ENCODE measurements at places on chromosomes 1 and 21. TPM values are rescaled to one million over a fixed set of nuclear protein-coding genes. Genes with fewer than 3 reads are reported as not detected.

The PTPRF gene
- 109 TPM for total RNA-seq

DNA sequence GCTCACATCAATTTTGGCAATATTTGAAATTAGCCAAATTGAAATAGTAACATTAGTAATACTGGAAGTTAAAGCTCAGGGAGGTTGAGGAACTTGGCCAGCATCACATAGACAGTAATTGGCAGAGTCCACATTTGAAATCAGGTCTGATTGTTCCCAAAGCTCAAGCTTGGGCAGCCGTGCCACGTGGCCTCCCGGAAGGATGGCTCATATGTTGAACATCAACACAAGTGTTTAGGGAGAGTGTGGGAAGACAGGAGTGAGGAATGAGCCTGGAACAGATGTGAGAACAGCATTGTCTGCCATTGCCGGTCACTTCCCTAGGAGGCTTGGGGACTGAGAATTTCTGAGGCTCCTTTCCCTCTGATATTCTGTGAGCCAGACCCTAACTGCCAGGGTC, 40.2 kb upstream of the RBM15 start:
- DNase-seq, result no peak

The RBP7 gene
- 49.8 TPM for total RNA-seq

DNA sequence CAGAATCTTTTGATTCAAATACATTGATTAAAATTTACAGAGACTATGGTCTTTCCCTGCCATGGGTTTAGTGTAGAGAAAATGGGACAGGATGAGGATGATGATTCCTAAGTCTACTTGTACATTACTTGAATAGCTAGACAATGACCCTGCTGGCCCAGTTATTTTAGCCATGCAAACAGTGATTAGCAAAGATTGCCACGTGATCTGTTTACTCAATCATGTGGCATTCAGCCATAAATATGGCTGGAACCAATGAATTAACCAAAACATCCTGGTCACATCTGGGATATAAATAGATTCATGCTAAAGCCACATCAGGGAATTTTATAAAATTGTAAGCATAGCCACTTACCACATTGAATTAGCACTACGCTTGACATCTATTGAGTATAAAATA, 167.3 kb downstream of the PBX1 start:
- no peak for DNase-seq

- DNase-seq, result peak; percentile 89
These were observed 9.1 kb downstream of the ITGB2 start for GRCh38 chr21:44911384-44912157.

GRCh38 chr1:183993132-183993531, 44.4 kb downstream of the COLGALT2 start:
- no peak for DNase-seq

DNA sequence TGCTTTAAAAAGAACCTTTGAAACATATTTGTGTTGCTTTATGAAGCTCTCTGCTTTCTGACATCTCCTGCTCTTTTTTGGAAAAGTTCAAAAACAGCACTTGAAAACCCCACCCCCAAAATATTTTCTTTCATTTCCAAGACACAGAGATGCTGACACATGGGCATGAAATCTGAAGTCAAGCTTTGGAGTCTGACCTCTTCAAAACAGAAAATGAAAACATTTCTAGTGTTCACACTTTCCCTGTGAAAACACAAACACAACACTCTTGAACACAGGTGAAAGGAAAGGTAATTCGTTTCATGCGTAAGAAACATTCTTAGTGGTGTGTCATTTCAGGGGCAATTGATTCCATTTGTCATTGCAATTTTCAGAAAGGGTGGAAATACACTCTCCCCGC, 10.8 kb downstream of the NGF start:
- no peak for DNase-seq

- DNase-seq, result no peak
These were observed 37.4 kb downstream of the DENND1B start for GRCh38 chr1:197737916-197738315.

The PEX11B gene
- total RNA-seq, result 40.1 TPM

DNA sequence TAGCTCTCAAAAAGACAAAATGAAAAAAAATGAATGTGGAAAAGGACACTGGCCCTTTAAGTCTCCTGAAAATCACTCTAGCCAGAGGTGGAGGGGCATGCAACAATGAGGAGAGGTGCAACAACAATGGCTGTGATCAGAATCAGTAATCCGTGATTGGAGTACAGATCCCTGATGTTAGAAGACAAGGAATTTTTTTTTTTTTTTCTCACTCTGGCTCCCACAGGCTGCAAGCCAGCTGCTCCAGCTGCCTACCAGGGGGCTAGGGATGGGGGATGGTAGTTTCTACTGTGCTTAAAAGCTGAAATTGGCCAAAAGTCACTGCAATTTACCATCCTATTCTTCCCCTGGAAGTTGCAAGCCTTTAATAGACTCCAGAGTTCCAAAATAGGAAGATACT, 54.5 kb downstream of the STYXL2 start:
- DNase-seq, result no peak

DNA sequence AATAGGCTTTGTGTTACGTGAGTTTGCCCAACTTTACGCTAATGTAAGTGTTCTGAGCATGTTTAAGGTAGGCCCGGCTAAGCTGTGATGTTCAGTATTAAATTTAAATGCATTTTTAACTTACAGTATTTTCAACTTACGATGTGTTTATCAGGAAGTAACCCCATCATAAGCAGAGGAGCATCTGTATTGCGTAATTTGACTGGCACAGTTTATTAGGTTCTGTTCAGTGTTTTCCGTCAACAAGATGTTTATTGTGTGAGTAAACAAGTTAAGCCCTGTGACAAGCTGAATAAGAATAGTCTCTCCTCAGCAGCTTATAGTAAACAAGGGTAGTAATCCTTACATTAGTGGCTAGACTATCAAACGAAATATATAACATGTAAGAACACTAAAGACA, 27.2 kb upstream of the SHISA4 start:
- DNase-seq, result no peak

- DNase-seq, result no peak
These were observed 62.4 kb downstream of the FGGY start for GRCh38 chr1:59359325-59359724.

The CRNN gene
- total RNA-seq, result not detected

DNA sequence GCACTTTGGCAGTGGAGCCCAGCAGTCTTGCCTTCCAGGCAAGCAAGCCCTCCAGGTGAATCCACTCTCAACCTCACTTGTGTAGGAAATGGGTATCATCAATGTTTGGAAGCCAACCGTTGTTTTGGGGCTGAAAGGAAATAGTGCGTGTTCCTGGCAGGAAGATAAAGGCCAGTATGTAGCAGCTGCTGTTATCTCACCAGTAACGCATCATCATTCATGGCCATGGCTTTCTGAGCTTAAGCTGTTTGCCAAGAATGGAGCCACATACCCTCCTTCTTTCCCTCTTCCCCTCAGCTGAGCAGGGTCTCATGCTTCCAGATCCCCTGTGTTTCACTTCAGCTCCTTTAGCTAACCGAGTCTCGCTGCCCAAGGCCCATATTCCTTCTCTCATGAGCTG, 2.2 kb upstream of the PDPN start:
- no peak for DNase-seq

DNA sequence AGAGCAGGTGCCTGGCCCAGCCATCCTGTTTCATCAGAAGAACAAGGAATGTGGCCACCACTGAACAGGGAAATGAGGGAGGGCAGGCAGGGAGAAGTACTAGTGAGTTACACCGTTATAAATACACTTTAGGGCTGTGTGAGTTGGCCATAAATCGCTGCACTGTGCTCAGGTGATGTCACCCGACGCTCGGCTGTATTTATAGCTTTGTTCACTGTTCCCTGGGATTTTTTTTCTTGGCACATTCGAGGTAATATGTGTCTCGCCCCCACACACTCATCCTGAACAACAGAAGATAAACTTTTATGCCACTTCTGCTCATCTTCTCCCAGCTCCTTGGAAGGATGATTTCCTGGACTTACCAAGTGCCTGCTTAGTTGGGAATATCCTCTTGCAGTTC, 9.0 kb upstream of the KIRREL1 start:
- DNase-seq, result no peak

The MEX3A gene
- total RNA-seq, result 1.3 TPM

- no peak for DNase-seq
These were observed 15.4 kb upstream of the SAMD13 start for GRCh38 chr1:84286071-84286470.

The TRIM45 gene
- 6.6 TPM for total RNA-seq

GRCh38 chr1:55146781-55147180, 68.4 kb downstream of the USP24 start:
- DNase-seq, result no peak

The FAM163A gene
- total RNA-seq, result not detected

GRCh38 chr1:63703701-63704107, 70.1 kb upstream of the ROR1 start:
- DNase-seq, result no peak

GRCh38 chr1:115398745-115399144, 60.7 kb upstream of the NGF start:
- no peak for DNase-seq

GRCh38 chr1:94273111-94273510, 35.7 kb upstream of the ARHGAP29 start:
- no peak for DNase-seq

The COL9A2 gene
- total RNA-seq, result 1.4 TPM

GRCh38 chr1:161359291-161359690, 8.4 kb downstream of the CFAP126 start:
- no peak for DNase-seq

GRCh38 chr1:169538998-169539871, 47.0 kb downstream of the F5 start:
- DNase-seq, result no peak

GRCh38 chr21:45424854-45425795, 20.2 kb downstream of the COL18A1 start:
- DNase-seq, result no peak

The KANK4 gene
- 0.48 TPM for total RNA-seq

The GCLM gene
- 10.1 TPM for total RNA-seq

The BRINP3 gene
- not detected for total RNA-seq

The PADI1 gene
- not detected for total RNA-seq

GRCh38 chr1:162663589-162664106, 31.4 kb downstream of the DDR2 start:
- no peak for DNase-seq

The OPRD1 gene
- total RNA-seq, result not detected

DNA sequence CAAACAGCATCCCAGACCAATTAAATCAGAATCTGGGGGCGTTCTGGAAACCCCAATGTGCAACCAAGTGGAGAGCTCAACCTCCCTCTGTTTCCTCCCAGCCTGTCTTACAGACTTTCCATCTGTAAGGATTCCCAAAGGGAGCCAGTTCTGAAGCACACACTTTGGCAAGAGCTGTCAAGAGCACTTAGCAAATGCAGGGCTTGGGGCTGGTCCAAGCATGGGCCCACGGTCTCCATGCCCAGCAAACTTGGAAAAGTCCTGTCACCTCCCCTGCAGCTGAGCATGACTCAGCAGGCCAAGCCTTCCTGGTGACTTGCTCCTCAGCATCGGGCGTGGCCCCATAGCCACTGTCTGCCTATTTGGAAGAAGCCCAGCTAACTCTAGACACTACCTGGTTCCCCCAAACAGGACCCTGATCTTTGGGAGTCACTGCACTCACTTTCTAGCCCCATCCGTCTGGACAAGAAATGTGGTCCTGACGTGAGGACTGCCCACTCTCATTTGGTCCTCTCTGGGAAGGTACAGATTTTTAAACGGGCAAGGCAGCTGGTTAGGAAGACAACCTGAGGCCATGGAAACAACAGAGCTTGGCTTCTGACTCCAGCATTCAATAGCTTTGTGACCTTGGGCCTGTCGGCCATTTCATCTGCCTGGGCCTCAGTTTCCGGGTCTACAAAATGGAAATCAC, 16.9 kb downstream of the SLC2A1 start:
- DNase-seq, result peak; percentile 80
